Stimulated activated CD4-positive, alpha-beta T cell treated with anti-CD3 and anti-CD28 coated beads, Interleukin-1b, Interleukin-23, amount 100 ng/mL, for 4 hours (primary cell): ENCODE measurements at places on chromosomes 7 and 10.

DNA sequence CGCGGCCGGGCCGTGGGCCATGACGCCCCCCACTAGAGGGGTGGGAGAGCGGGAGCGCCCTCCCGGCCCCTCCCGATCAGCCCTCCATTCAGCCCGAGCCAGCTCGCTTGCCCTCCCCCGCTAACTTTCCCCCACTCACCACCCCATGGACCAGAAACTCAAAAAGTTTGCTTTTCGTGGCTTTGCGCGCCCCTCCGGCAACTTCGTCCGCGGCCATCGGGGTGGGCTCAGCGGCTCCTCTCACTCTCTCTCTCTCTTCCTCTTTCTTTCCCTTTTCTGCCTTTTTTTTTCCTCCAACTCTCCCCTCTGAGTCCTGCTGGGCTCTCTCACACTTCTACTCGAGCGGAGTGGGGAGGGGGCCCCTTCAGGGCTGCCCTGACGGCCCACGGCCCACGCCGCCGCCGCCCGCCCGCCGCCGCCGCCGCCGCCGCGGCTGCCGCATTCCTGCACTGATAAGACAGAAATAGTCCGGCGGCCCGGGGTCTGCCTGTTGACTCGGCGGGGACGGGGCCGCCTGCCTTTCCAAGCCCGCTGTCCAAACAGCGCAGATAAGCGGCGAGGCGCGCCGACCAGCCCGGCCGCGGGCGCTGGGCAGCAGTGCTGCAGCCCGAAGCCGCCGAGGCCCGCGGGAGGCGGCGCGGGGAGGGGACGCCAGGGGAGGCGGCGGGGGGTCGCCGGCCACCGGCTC is at the start of gene SMARCD3:
SMARCD3 (minus strand) TSS at position 349 of the 688 bp plus-strand sequence; CDS start at position 217, 132 bp downstream.
- DNase-seq: no peak

DNA sequence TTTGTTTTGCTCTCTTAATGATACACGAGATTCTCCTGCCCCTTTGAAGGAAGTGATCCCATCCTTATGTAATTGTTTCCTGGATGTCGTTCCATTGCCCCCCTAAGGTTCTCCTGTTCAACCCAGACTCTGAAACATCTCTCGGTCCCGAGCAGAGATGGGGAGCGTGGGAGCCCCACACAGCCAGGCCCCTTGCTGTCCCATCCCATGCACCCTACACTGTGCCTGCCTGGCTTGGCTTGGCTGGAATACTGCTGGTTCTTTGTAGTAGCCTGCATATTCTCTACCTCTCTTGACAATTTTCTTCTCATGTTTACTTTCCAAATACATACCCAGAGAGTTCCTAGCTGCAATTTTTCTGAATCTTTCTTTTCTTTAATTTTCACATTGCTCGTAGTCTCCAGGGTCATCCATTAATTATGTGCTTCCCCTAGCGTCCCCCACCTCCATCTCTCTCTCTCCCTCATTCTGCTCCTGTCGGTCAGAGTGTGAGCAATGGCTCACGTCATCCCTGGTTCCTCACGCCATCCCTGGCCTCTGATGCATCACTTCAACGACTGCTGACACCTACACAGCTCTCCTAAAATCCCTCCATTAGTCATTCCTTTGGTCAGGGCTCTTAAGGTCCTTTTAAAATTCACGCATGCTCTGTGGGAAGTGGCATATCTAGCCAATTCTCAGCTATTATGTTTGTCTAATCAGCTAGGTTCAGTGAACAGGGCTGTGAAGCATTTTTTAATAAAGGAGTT is 32.5 kb upstream of the GPR158 start:
- DNase-seq: no peak

- no peak for DNase-seq
Measured at GRCh38 chr7:85322252-85322651, 135.4 kb upstream of the SEMA3D start.

DNA sequence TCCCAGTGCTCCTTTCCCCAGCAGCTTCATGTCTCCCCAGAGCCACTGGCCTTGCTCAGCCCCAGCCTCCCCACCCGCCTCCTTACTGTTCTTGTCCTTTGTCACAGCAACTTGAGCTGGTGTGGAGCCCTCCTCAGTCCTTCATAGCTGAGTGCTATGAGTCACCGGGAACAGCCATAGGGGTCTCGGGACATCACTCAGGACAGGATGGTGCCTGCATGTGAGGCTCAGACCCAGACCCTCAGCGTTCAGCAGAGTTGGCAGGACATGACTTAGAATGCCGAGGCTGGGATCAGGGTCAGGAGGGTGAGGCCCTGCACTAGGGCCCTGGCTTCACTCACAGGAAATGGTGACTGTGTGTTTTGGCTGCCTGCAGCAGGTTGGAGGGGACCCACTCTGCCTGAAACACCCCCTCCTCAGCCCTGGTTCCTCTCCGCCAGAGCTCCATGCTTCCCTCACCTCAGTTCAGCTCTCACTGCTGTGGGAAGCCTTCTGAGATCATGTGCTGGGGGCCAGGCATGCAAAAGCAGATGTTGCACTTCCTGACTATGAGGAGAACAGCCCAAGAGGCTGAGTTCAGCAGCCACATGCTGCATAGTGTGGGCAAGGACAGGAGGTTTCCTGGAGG is 40.7 kb upstream of the GJD4 start:
- no peak for DNase-seq

GRCh38 chr7:119571666-119572065 is 701.3 kb upstream of the KCND2 start:
- no peak for DNase-seq

- no peak for DNase-seq
Measured at GRCh38 chr10:119495545-119495944, 47.0 kb downstream of the RGS10 start.

GRCh38 chr7:37369906-37370305 is 78.8 kb downstream of the ELMO1 start:
- DNase-seq: no peak

GRCh38 chr10:15144788-15145187 is 23.7 kb downstream of the NMT2 start:
- DNase-seq: no peak

GRCh38 chr10:74799721-74800221 is 26.6 kb upstream of the KAT6B start:
- DNase-seq: no peak

DNA sequence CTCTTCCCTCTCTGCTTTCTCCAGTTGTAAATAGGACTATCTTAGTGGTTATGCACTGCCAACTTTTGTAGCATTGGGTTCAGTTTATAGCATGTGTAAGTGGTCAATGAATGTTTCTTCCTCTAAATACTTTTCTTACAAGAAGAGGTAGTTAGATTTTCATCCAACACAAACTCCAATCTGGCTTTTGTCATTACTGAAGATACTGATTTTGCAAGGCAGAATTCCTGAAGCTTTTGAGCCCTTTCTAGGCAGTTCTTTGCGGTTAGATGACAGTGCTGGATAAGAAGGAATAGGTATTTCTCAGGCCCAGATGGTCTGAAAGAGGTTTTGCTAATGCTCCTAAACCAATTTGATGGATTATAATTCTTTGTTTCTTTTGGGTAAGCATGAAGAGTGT is 60.5 kb downstream of the BICC1 start:
- no peak for DNase-seq

GRCh38 chr10:115606086-115606485 is 512.9 kb downstream of the ATRNL1 start:
- DNase-seq: no peak

GRCh38 chr10:70106958-70107791 is 25.4 kb downstream of the AIFM2 start:
- peak; percentile 10 for DNase-seq

DNA sequence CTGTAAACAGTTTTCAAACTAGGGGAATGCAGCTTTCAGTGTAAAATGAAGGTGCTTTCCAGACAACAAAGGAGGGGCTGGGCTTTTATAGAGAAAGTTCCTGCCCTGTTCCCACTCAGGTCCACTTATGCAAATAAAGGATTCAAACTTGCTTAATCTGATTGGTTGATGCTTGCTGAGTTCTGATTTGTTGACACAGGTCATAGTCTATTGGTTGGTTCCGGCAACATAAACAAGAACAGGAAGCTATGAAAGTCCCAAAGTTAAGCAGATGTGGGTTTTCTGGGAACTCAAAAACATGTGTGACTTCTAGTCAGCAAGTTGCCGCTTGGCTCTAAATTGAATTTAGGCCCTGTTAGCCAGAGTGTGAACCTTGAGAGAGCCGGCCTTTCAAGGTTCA is 194.2 kb upstream of the SVIL start:
- DNase-seq: no peak
